ENCODE measurements at places on chromosomes 1 and 21.
A peak's percentile ranks its signal among the peaks of the same experiment; 100 is the strongest.

GRCh38 chr1:110916669-110917306 is 43.8 kb downstream of the CD53 start:
- DNase-seq: no peak

- DNase-seq: no peak
These were observed 4.3 kb upstream of the SLC30A1 start for GRCh38 chr1:211583011-211583992.

DNA sequence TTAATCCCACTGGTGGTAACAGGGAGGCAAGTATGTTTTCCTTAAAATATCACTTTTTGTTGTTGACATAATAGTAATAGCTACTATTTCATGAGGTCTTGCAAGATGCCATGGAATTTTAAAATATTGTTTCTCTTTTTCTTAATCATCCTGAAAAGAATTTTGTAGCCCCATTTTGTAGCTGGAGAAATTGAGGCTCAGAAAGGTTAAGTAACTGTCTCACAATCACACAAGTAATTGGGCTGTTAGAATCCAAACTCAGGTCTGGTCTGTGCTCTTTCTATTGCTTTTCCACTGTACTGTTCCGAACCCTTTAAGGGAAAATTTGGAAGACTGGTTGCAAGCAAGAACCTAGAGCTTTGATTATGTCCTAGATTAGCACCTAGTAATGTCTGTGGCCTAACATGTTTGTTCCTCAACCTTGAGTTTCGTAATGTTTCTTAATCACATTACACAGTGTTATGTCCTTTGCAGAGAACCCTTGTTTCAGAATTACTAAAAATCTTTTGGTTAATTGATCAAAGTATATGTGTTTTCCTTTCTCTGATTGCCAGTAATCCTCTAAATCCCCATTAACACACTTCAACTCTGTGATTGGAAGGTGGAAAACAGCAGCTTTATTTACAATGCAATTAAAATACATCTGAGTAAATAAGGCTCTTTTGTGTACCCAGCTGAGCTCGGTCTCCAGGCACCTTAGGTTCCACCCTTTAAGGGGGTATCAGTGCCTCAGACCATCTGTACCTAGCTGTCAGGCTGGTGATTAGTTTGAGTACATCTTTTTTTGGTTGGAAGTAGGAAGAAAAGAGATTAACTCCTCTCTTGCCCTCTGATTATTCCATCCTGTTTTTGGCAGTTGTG is 10.4 kb downstream of the LRRC42 start:
- no peak for DNase-seq

DNA sequence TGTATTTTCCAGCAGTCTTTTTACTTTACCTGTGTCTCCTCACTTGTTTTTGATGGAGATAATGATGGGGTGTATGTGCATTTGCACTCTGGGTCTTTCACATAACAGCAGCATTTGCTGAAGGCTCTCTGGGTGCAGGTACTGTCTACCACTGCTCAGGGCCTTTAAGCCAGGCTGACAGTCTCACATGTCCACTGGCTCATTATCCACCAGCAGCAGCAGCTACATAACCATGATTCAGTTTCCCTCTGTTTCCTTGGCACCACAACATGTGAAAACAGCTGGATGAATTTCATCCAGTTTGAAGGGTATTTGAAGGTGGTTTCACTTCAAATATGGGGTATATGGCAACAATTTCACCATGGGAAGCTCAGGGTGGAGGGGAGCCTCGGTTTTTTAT is 41.2 kb upstream of the ROR1 start:
- peak; percentile 59 for DNase-seq

DNA sequence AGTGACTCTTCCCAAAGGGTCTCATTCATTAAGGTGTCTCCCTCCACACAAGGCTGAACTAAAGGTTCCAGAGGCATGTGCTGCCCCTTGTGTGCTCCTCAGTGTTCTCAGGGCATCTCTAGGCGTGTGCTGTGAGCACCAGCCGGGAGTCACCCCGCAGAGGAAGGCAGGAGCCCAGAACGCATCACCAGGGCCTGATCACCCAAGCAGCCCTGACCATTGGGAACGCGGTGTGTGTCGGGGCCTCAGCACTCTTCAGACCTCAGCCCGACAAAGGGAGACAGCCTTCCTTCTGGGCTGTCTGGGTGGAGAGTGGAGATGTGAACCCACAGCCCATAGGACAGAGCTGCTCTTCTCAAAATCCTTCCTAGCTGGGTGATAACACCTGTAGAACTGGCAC is 9.1 kb downstream of the SLC37A1 start:
- no peak for DNase-seq

DNA sequence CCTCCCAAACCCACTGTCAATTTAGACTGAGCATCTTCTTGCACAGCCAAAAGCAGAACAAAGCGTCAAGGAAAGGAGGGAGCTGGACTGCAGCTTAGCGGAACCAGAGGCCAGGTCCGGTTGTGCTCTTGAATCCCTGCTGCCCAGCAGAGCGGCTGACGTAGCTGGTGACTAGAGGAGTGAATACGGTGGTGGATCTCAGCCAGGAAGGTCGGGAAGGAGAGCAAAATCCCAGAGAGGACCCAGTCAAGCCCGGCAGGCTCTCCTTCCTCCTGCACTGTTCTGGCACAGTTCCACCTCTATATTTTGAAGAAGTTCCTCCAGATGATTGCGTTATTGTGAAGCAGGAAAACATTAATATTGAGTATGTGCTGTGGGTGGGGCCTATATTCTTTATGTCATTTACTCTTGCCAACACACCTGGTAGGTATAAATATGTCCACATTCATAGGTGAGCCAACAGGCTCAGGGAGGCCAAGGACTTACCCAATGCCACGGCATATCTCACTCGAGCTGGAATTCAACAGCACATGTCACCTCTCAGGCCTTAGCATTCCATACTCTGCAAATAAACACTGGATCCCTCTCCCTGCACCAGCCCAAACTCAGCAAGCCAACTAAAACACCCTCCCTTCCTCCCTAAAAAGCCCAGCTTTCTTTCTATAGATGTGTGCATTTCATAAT is 23.6 kb upstream of the ABCB10 start:
- peak; percentile 41 for DNase-seq

GRCh38 chr1:181318858-181319235 is 164.5 kb upstream of the CACNA1E start:
- no peak for DNase-seq

- no peak for DNase-seq
These were observed 174 bp downstream of the SH3BP5L start for GRCh38 chr1:248825573-248825908.

DNA sequence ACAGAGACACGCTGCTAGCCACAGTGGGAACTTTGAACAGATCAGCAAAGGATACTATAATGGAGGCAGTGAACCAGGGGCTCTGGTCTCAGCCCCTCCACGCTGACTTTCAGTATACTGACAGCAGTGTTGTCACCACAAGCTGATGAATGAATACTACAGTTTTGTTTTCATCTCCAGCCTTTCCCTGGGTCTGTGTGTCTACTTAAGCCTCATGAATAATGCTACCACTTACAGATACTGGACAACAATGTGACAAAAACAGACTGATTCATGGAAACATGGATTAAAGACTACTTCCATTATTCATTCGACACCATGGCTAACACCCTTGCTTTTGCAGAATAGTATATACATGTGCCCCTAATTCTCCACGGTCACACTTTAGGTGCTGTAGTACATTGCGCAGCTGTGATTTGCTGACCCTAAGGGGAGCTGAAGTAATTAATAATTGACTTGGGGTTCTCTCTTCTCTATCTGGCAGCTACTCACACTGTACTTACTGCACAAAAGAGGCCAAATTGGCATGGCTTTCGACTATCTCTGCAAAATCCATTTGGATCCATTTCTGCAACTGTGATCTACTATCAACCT is 203.2 kb upstream of the LYPLAL1 start:
- DNase-seq: no peak

DNA sequence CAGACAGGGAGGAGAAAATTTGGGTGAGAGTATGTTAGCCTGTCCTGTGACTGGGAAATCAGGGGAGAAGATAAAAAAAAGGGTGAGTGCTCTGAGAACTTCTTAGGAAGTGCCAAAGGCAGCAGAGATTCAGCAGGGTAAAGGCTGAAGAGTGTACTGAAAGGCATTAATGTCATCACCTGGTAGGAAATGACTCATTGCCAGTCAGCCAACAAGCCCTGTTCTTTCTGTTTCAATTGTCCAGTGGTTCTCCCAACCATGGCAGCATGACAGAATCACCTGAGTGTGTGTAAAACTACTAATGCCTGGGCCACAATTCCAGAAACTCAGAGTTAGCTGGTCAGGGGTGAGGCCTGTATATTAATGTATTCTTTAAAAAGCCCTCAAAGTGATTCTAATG is 83.5 kb downstream of the INTS7 start:
- DNase-seq: peak; percentile 54

- peak; percentile 52 for DNase-seq
These were observed 143.7 kb downstream of the KCNT2 start for GRCh38 chr1:196464480-196464941.

DNA sequence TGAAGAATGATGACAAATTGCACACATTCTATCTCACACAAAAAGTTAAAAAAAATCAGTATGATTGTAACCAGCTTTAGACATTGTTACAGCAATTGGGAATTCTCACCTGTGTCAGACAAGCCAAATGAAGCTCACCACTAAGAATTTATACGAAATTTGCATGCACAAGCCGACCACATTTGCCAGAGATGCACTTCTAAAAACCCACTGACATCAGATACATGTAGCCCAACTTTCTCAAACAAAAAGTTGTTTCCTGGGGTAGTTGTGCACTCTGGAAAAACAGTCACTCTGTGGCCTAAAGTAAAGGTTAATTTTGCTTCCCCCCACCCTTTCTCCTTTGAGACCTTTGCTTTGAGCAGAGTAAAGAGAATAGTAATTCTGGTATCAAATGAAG is 67.9 kb upstream of the IL12RB2 start:
- no peak for DNase-seq

DNA sequence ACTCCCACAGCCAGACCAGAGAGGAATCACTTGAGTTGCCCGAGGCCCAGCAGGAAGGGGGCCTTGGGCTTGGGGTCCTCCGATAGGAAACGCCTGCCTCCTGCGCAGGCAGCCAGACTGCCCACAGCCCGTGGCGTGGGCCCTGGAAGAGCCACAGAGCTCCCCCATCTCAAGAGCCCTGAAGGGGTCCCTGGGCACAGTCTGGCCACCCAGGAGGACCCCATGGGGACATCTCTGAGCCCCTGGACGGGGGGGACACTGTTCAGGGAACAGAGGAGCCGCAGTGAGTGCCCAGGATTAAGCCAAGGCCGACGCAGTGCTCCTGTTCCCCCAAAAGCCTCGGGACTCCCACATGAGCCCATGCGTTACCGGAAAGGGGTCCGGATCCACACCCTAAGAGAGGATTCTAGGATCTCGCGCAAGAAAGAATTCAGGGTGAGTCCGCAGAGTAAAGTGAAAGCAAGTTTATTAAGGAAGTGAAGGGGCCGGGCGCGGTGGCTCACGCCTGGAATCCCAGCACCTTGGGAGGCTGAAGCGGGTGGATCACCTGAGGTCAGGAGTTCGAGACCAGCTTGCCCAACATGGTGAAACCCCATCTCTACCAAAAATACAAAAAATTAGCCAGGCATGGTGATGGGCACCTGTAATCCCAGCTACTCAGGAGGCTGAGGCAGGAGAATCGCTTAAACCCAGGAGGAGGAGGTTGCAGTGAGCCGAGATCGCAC is 38.1 kb upstream of the LBR start:
- no peak for DNase-seq

GRCh38 chr1:14939527-14940284 is 213.8 kb upstream of the TMEM51 start:
- peak; percentile 61 for DNase-seq

DNA sequence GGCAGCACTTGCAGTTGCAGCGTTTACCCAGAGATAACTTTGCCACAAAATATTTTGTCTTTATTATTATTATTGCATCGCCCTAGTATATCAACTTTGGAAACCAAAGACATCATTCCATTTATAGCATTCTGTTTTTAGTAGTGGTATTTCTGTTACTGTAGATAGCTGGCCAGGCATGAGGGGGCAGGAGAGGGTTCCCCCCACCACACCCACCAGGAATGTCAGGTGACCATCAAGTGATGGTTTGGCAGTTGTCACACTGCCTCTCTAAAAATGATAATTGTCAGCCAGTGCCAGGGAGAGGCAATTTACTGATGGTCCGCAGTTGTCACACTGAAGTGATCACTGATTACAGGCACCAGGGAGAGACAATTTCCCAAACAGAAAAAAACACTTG is 135.6 kb downstream of the TSEN15 start:
- DNase-seq: no peak

DNA sequence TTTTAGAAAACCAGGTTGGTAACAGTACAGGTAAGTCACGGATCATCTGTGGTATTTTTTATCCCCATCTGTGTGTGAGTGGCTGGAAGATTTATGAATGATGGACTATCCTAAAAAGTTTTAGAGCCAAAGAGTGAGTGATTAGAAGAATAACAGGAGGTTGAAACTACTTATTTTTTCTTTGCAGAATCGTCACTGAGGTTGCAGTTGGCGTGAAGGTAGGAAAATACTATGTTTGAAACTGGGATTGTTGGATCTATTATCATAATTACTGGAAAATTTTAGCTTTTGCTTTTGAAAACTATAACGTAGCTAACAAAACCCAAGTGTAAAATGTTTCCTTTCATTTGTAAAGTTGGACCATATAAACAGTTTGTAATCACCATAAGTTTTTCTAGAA is 1.8 kb downstream of the PTBP2 start:
- DNase-seq: no peak

DNA sequence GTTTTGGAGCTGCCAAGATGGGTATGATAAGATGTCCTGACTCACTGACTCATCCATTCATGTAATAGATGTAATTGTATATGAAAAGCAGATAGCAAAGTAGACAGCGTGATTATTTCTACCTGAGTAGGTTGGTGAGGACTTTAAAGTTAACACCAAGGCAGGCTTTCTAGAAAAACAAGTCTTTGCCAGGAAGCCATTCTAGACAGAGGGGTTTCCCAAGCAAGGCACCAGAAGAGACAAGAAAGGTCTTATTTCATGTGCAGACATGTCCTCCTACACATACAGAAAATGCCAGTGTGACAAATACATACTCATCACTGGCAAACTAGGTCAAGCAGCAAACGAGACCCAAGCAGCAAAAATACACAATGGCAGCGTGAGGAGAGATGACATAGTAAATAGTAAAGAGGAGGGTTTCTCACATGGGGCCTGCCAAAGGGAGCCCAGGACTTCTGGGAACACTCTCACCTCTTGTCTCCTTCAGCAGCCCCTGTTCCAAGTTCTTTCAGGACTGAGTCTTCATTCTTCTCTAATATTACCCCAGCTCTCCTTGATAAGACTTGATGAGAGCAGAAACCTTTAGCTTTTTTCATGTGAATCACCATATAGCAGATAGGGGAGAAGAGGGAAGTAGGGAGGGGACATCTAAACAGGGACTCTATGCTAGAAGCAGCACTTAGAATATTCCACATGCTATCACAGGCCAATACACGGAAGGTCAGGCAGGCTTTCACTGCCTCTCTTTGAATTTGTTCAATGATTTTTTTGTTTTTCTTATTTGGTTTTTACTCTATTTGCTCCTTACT is 114.6 kb upstream of the ATP1B1 start:
- DNase-seq: no peak

DNA sequence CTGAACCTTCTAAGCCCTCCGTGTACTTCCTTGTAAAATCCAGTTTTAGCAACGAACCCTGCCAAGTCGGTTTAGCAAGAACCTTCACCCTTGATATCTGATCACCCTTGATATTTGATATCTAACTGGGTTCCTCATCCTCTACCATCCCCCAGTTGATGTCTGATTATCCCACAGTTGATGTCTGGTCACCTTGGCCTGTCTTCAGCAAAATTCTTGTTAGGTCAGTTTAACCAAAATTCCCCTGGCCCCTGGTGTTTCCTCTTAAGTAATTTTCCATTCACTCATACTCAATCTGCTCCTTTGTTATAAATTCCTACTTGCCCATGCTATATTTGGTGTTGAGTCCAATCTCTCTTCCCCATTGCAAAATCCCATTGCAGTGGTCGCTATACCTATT is 114.5 kb upstream of the ZNHIT6 start:
- DNase-seq: no peak

- no peak for DNase-seq
These were observed 616.0 kb upstream of the NR5A2 start for GRCh38 chr1:199411506-199411905.
